Head of caudate nucleus (tissue), 42 donors: ENCODE measurements at places on chromosomes 2 and 18.

DNA sequence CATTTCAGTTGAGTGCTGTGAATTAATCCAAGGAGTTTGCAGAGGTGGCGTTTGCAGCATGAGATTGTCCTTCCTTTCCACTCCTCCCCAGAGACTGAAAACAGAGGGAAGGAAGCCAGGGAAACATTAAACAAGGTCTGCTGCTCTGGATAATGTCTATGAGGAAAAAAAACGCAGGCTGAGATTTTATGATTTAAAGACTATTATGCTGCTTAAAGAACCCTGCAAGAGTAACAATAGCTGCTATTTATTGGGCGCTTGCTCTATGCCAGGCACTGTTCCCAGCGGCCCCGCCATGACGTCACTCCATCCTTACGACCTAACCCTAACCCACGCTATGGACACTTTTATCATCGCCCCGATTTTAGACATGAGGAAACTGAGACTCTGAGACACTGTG lies 222.4 kb downstream of the BCL2 start:
- peak; percentile 16 for DNase-seq

DNA sequence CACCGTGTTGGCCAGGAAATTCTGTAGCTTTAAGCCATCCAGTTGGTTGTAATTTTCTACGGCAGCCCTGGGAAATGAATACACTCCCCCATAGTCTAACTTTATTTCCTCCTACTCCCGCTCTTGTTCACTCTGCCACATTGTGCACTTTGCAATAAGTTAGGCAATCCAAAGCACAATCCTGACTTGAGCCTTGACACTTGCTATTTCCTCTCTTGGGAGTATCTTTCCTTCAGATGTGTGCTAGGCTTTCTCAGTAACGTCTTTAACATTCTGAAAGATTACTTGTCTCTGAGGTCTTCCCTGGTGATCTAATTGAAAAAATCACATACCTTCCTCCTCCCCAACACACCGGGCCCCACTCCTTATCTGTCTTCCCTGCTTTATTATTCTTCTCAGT lies 65.9 kb upstream of the RAB27B start:
- no peak for DNase-seq

- no peak for DNase-seq
These were observed 36.5 kb upstream of the AFF3 start for GRCh38 chr2:100178864-100179263.

GRCh38 chr18:49869354-49869753 lies 56.0 kb upstream of the ACAA2 start:
- no peak for DNase-seq

DNA sequence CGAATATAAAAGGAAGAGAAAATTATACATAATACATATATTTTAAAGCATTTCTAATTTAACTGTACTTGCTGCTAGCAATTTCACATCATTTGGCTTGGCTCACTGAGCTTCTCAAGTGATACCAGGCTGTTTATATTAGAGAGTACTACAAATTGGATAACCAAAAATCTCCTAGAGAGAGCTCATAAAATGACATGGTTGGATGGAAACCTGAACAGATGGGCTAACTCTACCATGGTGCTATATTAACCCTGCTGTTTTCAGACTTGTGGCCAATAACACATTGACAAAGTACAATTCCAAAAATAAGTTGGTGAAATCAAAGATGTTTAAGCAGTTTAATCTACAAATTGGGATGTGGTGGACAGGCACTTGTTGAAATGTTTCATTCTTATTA lies 364.4 kb upstream of the GCFC2 start:
- no peak for DNase-seq

GRCh38 chr2:158998551-158999248 lies 30.3 kb downstream of the TANC1 start:
- peak; percentile 41 for DNase-seq

DNA sequence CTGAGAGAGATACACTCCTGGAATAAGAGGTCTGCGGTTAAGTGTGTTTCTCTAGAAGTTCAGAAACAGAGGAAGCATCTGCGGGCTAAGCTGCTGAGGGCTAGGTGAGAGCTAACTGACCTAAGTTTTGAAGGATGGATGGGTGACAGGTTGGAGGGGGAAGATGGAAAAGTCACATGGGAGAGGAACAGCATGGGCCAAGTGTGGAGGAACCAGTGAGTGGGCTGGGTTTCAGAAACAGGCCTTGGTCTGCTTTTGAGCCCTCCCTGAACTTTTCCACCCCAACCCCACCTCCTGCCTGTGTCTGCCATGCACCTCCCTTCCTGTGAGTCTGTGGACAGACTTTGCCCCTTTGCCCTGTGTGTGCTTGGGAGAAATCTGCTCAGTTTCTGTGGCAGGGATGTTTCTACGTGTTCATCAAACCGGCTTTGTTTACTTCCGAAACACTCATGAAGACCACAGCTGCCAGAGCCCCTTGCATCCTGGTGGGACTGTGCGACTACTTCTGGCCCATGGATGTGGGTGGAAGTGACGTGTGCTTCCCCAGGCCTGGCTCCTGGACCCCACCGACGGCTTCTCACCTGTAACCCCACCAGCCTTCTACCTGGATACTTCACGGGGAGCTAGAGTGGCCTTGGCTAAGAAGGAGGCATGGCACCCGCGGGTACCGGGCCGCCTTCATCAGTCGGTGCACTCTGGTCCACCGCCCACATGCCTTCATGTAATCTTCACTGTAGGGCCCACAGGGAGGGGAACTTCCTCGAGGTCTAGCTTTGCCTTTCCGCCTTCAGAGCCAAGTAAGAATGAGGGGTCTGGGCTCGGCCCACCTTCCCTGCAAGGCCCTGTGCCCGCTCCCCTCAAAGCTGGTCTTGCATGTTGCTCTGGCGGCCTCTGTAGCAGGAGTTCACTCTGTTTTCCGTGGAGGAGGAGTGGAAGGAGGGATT lies 1.4 kb upstream of the HPCAL1 start:
- DNase-seq = no peak

DNA sequence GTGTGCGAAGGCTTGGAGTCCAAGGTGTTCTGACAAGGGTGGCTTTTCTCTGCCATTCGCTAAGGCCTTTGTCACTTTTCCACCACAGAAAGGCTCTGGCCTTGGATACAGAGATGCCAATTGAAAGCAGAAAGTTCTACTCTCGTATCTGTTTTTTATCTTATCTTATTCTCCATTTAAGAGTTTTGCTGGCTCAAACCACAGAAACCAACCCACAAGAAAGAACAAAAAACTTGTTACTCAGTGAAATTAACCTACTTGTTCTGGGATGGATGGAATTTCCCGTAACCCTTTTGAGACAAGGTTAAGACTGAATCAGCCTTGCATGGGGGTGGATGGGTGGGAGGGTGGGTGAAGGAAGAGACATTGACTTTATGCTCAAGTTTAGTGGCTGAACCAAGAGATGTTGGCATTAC lies 221.7 kb downstream of the CDH20 start:
- no peak for DNase-seq

DNA sequence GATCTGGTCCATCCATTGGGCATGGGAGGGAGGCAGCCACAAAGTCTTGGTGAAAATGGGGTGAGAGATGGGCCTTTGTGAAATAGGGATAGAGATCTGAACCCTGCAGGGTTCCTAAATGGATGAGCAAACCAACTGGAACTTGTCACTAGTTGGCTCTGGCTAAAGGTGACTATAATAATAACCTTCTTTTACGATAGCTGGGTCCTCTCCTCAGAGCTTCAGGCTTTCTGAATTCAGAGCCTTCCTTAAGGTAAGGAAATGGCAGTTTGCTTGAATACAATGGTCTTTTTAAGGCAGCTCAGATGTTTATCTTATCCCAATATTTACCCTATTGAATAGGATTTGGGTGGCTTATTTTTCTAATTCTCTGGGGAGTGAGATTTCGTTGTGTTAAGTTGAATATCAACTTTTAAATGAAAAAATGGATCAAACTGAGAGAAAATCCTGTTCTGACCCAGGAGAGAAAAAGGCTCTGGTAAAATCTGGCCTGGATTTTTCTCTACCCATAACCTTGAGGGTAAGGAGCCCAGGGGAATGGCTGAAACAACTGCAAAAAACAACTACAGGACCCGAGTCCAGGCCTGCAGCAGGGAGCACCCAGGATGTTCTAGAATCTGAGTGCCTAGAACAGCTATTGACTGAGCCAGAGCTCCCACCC lies 61.1 kb upstream of the CXCR4 start:
- no peak for DNase-seq

GRCh38 chr2:145421841-145422240 lies 901.9 kb upstream of the ZEB2 start:
- no peak for DNase-seq

DNA sequence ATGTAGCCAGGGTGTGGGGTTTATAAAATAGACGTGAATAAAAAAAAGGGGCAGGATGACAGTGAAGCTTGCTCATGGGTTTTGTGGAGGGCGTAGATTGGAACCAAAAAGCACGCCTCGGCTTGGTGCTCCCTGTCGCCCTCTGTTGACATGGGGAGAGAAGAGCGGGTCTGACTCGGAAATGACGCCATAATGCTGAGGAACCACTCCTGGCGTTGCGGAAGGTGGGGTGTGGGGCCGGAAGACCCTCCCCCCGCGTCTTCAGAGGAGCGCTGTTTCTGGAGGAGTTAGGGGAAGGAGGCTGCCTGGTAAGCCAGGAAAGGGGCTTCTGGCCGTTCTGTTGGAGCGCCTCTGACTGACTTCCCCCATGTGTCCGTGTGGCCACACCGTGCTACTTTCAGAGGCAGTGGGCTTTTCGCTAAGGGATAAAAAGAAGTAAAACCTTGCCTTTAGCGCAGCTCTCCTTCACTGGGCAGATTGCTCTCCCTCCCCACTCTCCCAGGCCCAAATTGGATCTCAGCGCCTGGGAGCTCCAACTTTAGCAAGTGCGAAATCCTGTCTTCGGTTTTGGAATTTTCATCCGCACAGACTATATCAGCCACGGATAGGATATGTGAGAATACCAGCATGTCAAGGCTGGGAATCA lies 42.8 kb downstream of the PLEKHA3 start:
- DNase-seq = peak; percentile 87

- DNase-seq = no peak
These were observed 67.5 kb upstream of the SCG2 start for GRCh38 chr2:223669453-223670225.

DNA sequence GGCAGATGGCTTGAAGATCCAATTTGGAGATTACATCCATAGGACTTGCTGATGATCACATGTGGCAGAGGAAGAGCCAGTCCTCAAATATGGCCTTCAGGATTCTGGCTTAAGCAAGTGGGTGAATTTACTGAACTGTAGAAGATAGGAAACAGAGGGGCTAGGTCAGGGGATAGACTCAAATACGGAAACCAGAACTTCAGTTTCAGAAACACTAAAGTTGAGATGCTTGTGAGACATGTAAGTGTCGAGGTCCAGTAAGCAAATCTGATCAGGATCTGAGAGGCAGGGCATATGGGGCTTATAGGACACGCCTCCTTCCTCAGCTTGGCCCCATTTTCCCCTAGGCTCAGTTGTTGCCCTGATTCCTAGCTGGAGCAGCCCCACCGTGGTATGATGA lies 107.7 kb downstream of the LBH start:
- DNase-seq = no peak

DNA sequence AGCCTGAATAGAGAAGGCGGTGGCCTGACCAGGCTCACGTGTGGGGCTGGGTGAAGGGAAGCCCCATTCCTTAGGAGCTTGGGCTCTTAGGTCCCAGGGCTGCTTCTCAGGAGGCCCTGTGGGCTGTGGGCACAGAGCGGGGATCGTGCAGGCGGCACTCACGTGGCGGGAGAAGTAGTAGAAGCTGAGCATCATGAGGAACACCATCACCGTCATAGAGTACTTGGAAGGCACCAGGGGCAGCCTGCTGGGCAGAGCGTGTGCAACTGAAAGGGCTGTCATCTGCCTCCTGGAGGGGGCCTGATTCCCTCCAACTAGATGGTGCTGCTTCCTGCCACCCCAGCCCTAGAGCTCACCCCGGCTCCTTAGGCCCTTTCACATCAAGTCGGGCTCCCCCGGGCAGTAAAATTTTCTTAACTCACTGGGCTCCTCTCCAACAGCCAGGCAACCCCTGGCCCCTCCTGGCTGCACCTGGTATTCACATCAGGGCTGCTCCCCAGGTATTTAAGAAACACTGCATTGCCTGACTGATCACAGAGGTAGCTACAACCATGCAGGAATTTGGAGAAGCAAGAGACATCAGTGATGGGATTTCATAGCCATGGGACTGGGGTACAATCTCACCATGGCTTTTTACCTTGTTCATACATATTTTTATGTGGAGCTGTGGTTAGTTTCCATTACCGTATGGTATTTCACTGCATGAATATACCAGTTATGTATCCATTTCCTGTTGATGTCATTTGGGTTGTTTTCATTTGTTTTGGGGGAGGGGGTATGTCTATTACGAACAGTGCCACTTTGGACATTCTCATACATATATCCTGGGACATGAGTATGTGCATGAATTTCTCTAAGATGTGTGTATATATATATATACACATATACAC lies 32.9 kb downstream of the CENPO start:
- DNase-seq = no peak

DNA sequence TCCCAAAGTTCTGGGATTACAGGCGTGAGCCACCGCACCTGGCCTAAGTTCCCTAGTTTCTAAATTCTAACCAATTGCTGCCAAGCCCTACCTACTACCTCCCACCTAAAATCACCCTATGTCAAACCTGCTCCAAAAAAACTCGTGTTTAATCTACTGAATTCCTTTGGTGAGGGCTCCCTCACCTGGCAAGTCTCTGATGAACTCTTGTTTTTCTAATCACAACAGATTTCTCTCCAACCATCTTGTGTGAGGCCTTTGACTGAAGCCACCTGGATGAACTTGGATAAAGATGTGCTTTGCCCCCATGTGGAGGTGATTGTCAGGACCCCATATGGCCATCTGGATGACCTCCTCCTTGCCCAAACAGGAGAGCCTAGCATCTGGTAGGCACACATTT lies 17.4 kb upstream of the SLC35G4 start:
- no peak for DNase-seq

DNA sequence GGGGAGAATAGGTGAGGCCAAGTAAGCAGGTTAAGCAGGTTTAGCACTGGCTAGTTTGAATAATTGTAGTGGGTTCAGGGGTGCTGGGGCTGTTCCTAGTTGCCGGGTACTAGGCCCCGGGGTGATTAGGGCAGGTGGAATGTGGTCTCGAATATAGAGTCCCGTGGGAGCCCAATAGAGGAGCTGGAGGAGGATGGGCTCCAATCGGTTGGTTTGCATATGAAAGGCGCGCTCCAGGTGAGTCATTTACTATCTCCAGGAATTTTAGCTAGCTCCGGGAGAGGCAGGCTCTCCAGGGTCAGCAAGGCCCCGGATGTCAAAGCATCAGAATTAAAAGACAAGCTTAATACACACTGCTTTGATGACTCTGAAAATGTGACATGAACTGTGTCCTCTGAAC lies 304.0 kb downstream of the ZNF521 start:
- no peak for DNase-seq

- DNase-seq = no peak
These were observed 26.9 kb downstream of the UBE2E3 start for GRCh38 chr2:181007086-181007837.

- DNase-seq = no peak
These were observed 300 bp upstream of the STON1 start for GRCh38 chr2:48529676-48530032.
